CD4-positive, alpha-beta memory T cell (primary cell): ENCODE measurements at places on chromosomes 7 and 10. TPM values are rescaled to one million over a fixed set of nuclear protein-coding genes. Genes with fewer than 3 reads are reported as not detected.

The PDE6C gene
- not detected for total RNA-seq

The OR2A5 gene
- total RNA-seq, result not detected

The GBX1 gene
- not detected for total RNA-seq

The ADAM12 gene
- total RNA-seq, result 0.17 TPM

The MICALL2 gene
- 3.3 TPM for total RNA-seq

The NEUROD6 gene
- not detected for total RNA-seq

The SFTPA1 gene
- not detected for total RNA-seq
